ENCODE measurements at places on chromosomes 12 and 14. TPM values are rescaled to one million over a fixed set of nuclear protein-coding genes. Genes with fewer than 3 reads are reported as not detected.

DNA sequence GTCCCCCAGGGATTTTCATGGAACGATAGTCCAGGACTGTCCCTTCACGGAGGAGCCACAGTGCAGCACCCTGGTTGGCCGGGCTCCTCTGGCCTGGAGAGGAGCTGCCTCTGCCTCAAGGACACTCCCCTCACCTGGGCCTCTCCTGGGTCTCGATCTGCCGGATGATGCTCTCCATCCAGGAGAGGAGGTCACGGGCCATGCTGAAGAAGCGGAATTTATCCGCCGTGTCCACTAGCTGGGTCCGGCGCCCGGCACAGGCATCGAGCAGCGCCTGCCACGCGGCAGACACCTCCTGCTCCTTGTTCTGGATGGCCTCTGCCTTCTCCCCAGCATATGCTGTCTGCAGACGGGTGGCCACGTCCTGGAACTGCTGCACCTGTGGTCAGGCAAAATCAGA lies 66.5 kb downstream of the PLEKHG3 start:
- no peak for DNase-seq

RPS6KL1 gene
- 24.0 TPM for total RNA-seq

HOTAIR gene
- total RNA-seq: not detected

- DNase-seq: no peak
Observed at GRCh38 chr12:97275728-97276590, 186.6 kb upstream of the RMST start.

DNA sequence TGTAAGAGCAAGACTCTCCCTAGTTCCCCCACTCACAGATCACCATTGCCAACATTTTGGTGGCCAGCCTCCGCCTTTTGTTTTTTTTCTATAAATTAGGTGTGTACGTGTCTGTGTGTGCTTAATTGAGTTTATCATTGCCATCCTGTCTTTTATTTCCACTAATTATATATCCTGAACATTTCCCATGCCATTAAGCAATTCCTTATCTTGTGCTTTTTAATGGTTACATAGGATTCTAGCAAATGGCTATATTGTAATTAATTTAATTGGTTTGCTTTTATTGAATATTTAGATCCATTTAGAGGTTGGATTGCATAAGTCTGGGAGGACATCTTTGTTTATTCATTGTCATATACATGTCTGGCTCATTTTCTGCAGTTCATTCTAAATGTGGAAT lies 107.3 kb upstream of the RTL1 start:
- DNase-seq: no peak

GPR135 gene
- total RNA-seq: 2.1 TPM

GRCh38 chr12:116066381-116067230 lies 210.9 kb downstream of the MED13L start:
- DNase-seq: peak; percentile 24

RTRAF gene
- total RNA-seq: 181 TPM

DNA sequence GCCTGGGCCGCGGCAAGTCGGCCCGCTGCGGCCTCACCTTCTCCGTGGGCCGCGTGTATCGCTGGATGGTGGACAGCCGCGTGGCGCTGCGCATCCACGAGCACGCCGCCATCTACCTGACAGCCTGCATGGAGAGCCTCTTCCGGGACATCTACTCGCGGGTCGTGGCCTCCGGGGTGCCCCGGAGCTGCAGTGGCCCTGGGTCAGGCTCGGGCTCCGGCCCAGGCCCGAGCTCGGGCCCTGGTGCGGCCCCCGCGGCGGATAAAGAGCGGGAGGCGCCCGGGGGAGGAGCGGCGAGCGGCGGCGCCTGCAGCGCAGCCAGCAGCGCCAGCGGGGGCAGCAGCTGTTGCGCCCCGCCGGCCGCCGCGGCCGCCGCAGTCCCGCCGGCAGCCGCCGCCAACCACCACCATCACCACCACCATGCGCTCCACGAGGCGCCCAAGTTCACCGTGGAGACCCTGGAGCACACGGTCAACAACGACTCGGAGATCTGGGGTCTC lies 226.2 kb upstream of the CRY1 start:
- no peak for DNase-seq

- DNase-seq: no peak
Observed at GRCh38 chr14:51912112-51912786, 51.8 kb downstream of the GNG2 start.

DNA sequence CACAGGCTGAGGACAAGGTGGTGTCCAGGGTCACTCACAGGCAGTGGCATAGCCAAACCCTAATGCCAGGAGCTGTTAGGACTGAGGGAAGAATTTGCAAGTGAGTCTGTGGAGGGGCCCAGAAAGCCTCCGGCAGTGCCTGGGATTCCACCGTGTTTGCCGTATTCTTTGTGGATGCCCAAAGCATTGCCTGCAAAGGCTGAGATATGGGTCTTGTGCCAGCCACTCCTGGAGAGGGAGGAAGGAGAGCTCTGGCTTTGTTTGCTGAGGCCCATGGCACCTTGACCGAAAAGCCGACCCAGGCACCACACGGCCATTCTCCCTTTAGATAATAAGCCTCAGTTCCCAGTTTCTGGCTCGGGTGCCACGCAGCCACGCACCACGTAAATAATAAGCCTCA lies 35.8 kb upstream of the GALNT9 start:
- no peak for DNase-seq

All from heart right ventricle (tissue), 16 donors.